BE2C (cell line): ENCODE measurements at places on chromosomes 16 and 17.
A peak's percentile ranks its signal among the peaks of the same experiment; 100 is the strongest.

DNA sequence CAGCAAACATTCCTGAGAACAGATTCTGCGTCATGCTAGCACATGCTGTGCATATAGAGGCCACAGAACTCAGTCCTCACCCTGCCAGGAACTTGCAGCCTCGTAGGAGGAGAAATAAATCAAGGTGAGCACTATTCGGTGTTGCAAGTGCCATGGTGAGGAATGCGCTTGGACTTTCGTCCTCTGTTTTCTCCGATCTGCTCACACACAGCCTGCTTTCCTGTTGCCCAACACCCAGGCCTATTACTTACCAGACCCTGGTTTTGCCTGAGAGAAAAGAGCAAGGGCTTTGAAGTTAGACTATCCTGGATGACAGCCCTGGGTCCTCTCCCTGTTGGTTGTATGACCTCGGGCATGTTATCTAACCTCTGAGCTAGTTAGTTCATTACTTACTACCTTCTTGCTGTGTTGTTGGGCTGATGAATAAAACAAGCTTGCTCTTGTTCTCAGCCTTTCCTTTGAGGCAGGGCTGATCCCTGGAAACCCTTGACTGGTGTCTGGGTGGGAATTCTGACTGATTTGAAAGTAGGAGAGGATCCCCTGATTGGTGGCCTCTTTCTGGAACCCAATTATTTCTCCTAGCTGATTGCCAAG, 2.9 kb downstream of the ACSF2 start:
- no peak for DNase-seq

DNA sequence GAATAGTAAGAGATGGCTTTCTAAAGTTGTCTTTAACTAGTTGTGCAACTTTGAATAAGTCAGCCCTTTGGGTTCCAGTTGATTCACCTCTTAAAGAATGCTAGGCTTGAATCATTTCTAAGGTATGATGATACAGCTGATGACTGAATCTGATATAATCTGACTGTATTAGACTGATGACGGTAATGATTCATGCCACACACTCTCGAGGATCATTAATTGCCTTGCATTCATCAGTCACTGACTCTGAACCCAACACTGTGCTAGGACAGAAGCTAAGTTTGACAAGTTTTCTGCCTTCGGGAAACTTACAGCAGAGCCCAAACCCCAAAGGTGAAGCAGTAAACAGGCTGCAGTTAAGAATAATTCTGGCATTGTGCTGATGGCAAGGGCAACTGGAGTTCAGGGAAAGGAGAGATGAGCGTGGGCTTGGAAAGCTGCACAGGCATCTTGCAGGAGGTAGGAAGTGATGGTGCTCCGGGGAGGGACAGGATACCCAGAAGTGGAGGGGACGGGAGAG, 25.8 kb downstream of the ASIC2 start:
- DNase-seq: no peak

- DNase-seq: peak; percentile 78
Observed at GRCh38 chr17:77375917-77376651, 235.3 kb downstream of the SEC14L1 start.

- DNase-seq: no peak
Observed at GRCh38 chr17:27811961-27812360, 11.6 kb upstream of the NOS2 start.

DNA sequence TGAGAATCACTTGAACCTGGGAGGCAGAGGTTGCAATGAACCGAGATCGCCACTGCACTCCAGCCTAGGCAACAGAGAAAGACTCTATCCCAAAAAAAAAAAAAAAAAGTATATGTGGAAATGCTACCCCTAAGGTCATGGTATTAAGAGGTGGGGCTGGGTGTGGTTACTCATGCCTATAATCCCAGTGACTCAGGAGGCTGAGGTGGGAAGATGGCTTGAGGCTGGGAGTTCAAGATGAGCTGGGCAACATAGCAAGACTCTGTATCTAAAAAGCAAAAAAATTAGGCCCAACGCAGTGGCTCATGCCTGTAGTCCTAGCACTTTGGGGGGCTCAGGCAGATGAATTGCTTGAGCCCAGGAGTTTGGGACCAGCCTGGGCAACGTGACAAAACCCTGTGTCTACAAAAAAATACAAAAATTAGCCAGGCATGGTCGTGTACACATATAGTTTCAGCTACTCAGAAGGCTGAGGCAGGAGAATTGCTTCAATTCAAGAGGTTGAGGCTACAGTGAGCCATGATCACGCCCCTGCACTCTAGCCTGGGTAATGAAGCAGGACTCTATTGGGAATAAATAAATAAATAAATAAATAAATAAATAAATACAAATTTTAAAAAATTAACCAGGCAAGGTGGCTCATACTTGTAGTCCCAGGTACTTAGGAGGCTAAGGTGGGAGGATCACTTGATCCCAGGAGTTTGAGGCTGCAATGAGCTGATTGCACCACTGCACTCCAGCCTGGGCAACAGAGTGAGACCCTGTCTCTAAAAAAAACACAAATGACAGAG, 32.3 kb upstream of the NUFIP2 start:
- DNase-seq: no peak

GRCh38 chr17:66545918-66546317, 243.5 kb downstream of the PRKCA start:
- no peak for DNase-seq

- DNase-seq: no peak
Observed at GRCh38 chr16:2798723-2799204, 494 bp downstream of the PRSS41 start.

DNA sequence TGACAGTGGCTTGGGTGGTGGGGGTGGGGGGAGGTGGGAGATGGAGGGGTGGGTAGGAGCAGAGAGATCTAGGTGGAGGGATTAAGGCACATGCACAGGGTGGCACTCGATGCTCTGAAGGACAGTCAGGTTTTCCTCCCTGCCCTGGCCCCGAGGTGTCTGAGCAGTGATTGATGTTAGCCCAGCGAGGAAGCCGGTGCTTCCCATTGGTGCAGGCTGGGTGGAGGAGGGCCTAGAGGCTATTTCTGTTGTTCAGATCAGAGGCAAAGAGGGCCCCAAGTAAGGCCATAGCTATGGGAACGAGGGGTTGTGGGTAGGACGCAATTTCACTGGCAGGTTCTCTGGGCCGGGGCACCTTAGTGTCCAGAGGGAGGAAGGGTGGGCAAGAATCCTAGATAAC, 23.1 kb downstream of the CACNA1G start:
- DNase-seq: no peak

GRCh38 chr17:44359006-44359405, 4.6 kb downstream of the FAM171A2 start:
- no peak for DNase-seq

- DNase-seq: no peak
Observed at GRCh38 chr16:55872130-55872529, 3.0 kb downstream of the CES5A start.

DNA sequence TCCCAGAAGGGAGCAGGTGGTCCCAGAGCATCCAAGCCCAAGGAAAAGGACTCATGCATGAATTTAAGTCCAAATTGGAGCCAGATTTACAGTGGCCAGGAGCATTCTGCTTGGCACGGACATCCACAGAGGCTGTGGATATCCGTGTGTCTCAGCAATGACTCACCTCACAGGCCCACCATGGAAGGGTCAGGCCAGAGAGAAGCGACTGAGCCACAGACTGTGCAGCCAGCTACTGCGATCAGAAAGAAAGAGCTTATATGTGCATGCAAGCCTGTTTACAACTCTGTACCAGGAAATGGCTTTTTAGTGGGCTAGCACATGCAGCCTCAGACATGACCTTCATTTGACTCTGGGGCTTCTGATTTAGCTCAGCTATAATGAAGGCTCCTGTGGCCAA, 231.0 kb downstream of the C16orf95 start:
- no peak for DNase-seq

DNA sequence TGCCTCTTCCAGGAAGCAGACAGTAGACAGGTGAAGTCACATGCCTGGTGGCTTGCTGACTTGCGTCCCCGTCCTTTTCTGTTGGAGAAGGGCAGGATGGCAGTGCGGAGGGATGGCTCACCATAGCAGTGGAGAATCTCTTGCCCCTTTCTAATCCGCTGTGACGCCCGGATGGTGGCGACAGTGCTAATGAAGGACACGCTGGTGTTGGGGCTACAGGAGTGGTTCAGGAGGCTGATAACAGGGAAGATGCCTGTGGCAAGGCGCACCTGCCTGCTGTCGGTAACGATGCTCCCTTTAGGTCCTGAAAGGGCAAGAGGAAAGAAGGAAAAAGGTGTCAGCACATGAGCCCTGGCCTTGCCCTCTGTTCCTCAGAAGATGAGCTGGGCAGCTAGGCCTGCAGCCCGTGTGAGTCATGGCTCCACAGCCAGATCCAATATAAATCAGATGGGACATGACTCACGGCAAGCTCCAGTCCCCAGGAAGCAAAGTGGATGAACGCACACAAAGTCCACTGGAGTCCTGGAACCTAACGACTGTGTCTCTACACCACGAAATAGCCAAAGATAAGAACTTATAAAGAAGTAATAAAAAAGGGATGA, 25.5 kb downstream of the SERPINF1 start:
- DNase-seq: peak; percentile 71

- no peak for DNase-seq
Observed at GRCh38 chr17:65583921-65584603, 22.6 kb upstream of the AXIN2 start.

- DNase-seq: no peak
Observed at GRCh38 chr16:10750793-10751192, 7.2 kb downstream of the NUBP1 start.

- no peak for DNase-seq
Observed at GRCh38 chr17:42288803-42289610, 709 bp downstream of the STAT5A start.

DNA sequence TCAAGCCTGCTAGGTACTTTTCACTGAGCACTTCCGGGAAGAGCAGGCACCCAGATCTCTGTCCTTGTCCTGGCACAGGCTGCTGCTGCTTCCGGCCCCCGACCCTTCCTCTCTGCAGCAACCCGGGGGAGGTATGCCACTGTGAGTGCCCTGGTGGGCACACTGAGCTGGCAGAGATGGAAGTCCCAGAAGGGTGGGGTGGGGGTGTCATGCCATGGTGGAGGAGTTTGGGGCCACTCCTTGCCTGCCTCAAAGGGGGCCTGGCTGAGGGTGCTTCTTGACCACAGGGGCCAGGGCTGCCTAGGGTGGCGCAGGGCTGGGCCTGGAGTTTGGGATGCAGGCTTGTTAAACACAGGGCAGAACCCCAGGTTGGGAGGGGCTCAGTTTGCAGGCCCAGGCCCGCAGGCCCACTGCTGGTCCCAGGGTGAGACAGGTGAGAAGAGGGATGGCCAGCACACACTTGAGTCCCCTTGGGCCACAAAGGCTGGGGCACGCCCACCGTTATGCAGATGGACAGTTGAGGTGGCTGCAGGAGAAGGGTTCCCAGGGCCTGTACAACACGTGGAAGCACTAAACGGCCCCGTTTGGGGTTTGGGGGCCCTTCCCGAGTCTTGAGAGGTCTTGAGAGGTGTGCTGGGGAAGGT, 8.7 kb downstream of the TMEM235 start:
- DNase-seq: no peak

DNA sequence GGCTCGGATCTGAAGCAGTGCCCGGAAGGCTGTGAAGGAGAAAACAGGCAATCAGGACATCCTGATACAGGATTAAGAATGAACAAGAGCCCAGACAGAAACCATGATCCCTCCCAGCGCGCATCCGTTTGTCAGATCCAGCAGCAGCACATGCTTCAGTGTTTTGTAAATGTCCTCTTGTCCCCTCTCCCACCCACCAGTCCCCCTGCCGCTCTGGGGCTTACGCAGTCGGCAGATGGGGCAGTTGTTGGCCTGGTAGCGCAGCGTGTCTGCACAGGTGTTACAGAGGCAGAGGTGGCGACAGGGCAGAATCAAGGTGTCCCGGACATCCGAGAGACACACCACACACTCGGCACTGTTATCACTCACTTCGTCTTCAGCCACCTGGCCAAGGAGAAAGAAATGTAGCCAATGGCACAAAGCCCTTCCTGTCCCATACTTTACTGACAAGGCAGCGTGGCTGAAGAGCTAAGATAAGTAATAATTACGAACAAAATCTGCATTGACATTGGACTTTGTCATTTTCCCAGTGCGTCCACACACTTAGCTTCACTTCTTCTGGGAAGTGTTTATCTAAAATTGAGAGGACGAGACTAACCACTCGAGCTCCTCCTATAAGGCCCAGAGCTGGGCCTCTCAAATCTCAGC, 20.7 kb upstream of the FOXJ1 start:
- DNase-seq: no peak

- no peak for DNase-seq
Observed at GRCh38 chr17:77445760-77446532, 305.2 kb downstream of the SEC14L1 start.

- DNase-seq: no peak
Observed at GRCh38 chr16:89624777-89625761, 11.6 kb downstream of the DPEP1 start.

DNA sequence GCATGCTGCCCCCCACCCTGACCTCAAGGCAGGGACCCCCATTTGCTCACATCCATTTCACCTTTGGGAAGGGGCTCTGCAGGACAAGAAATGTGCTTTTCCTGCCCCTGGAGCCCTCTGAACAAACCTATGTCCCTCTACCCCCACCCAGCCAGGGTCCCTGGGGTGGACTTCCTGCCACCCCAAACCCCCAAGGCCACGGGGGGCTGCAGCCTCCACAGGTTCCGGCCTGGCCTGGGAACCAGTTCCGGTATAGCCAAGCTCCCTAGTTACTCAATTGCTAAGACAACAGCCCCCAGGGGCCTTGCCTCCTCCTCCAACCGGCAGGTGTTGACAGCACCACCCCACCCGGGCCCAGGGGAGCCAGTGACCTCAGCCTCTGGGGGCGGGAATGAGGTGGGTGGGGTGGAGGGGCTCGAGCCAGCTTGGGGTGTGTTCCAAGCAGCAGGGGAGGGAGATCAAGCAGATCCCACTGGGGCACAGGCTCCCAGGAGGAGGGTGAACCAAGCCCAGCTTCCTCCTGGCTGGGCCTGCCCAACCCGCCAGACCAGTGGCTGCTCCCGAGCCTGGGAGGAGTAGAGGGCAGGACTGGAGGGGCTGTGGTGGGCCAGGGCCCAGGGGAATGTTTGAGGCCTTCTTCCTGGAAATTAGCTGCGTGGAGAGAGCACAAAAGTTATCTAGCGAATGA, 6.6 kb downstream of the PNMT start:
- peak; percentile 41 for DNase-seq

- DNase-seq: peak; percentile 59
Observed at GRCh38 chr16:53892155-53892554, 188.2 kb downstream of the FTO start.

GRCh38 chr16:59864981-59865666, 1131.0 kb upstream of the GOT2 start:
- DNase-seq: no peak

GRCh38 chr16:1333149-1333812, at the start of gene BAIAP3:
TSS of gene BAIAP3 (plus strand) at chr16:1333645. CDS start at chr16:1338550, 4,905 bp downstream.
- peak; percentile 73 for DNase-seq

DNA sequence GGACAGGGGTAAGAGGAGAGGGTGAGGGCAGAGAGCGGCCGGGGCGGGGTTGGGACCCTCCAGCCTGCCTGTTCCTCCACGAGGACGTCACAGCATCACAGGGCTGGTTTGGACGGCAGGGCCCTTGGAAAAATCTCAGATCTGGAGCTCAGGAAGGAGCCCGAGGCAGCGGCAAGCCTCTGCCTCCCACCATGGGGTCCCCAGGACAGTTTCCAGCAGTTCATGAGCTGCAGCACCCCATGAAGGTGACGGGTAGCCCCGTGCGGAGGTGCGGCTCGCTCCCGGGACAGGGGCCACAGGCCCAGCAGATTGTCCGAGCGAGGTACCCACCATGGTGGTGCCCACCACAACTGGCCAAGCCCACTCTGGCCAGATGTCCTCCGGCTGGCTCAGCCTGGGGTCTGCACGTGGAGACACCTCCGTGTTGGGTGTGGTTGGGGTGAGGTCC, 21.3 kb downstream of the TPSD1 start:
- DNase-seq: no peak

- DNase-seq: no peak
Observed at GRCh38 chr17:250487-251300, 69.2 kb upstream of the DOC2B start.
